Thymus (tissue), 14 donors: ENCODE measurements at places on chromosomes 6 and 20. TPM values are rescaled to one million over a fixed set of nuclear protein-coding genes. Genes with fewer than 3 reads are reported as not detected.

The PRR18 gene
- polyA plus RNA-seq = 0.09 TPM

The DDX27 gene
- polyA plus RNA-seq = 34.0 TPM

The C4B gene
- 262 TPM for polyA plus RNA-seq

The ENPP5 gene
- 21.2 TPM for polyA plus RNA-seq

The FAM50B gene
- polyA plus RNA-seq = 11.2 TPM

The CLVS2 gene
- 0.02 TPM for polyA plus RNA-seq

The DEFB124 gene
- 0.23 TPM for polyA plus RNA-seq

The ZSCAN26 gene
- polyA plus RNA-seq = 18.2 TPM

The WFDC10B gene
- polyA plus RNA-seq = 0.23 TPM

The ERVFRD-1 gene
- polyA plus RNA-seq = 0.02 TPM

The TMEM170B gene
- polyA plus RNA-seq = 1.7 TPM

The BTN1A1 gene
- polyA plus RNA-seq = 0.16 TPM

The DCDC2 gene
- polyA plus RNA-seq = 0.25 TPM

The TMEM14C gene
- polyA plus RNA-seq = 178 TPM

The SIRPB1 gene
- 1.2 TPM for polyA plus RNA-seq

The TOX2 gene
- polyA plus RNA-seq = 75.8 TPM

The CNKSR3 gene
- polyA plus RNA-seq = 8.2 TPM

The TRIM40 gene
- 0.16 TPM for polyA plus RNA-seq

The UFL1 gene
- polyA plus RNA-seq = 24.6 TPM

The NMBR gene
- polyA plus RNA-seq = 0.07 TPM

The PAK1IP1 gene
- polyA plus RNA-seq = 13.6 TPM

The KHDRBS2 gene
- polyA plus RNA-seq = 0.71 TPM

The ETV7 gene
- 5.5 TPM for polyA plus RNA-seq

The MAS1 gene
- polyA plus RNA-seq = 0.02 TPM

The AIG1 gene
- 16.5 TPM for polyA plus RNA-seq

The RBM24 gene
- polyA plus RNA-seq = 2.0 TPM

The TBXT gene
- 0.02 TPM for polyA plus RNA-seq

The SOX12 gene
- 4.7 TPM for polyA plus RNA-seq

The RNF144B gene
- polyA plus RNA-seq = 24.1 TPM

The CST2 gene
- 12.7 TPM for polyA plus RNA-seq

The TFAP2D gene
- polyA plus RNA-seq = 0.07 TPM

The CAP2 gene
- polyA plus RNA-seq = 4.9 TPM

The LPIN3 gene
- polyA plus RNA-seq = 11.0 TPM

The FARS2 gene
- polyA plus RNA-seq = 10.5 TPM

The PGC gene
- polyA plus RNA-seq = 0.73 TPM

The FAM209A gene
- polyA plus RNA-seq = 0.62 TPM
